Sigmoid colon (tissue), 7 donors: ENCODE measurements at places on chromosomes 5 and 9. TPM values are rescaled to one million over a fixed set of nuclear protein-coding genes. Genes with fewer than 3 reads are reported as not detected.

LRRC70 gene
- 1.5 TPM for polyA plus RNA-seq

ACTBL2 gene
- not detected for polyA plus RNA-seq

MYMK gene
- not detected for polyA plus RNA-seq

PDGFRB gene
- 6.0 TPM for polyA plus RNA-seq

RGS14 gene
- polyA plus RNA-seq = 16.2 TPM

MEGF9 gene
- 3.0 TPM for polyA plus RNA-seq

MELK gene
- polyA plus RNA-seq = 1.8 TPM

PCDHA1 gene
- polyA plus RNA-seq = not detected

PRUNE2 gene
- polyA plus RNA-seq = 8.4 TPM

ATG10 gene
- 6.3 TPM for polyA plus RNA-seq

PCDHGB7 gene
- polyA plus RNA-seq = not detected

DMRT1 gene
- polyA plus RNA-seq = 0.60 TPM

CRAT gene
- polyA plus RNA-seq = 58.3 TPM

GAS1 gene
- polyA plus RNA-seq = 3.8 TPM

TTC16 gene
- not detected for polyA plus RNA-seq

PPP3R2 gene
- not detected for polyA plus RNA-seq

CCDC192 gene
- not detected for polyA plus RNA-seq

SH3GLB2 gene
- 62.5 TPM for polyA plus RNA-seq
